Cardiac muscle cell (in vitro differentiated cells and primary cell): ENCODE measurements at places on chromosomes 11 and 22.

- no peak for DNase-seq
These were observed 35.8 kb upstream of the MYOD1 start for GRCh38 chr11:17683377-17684161.

DNA sequence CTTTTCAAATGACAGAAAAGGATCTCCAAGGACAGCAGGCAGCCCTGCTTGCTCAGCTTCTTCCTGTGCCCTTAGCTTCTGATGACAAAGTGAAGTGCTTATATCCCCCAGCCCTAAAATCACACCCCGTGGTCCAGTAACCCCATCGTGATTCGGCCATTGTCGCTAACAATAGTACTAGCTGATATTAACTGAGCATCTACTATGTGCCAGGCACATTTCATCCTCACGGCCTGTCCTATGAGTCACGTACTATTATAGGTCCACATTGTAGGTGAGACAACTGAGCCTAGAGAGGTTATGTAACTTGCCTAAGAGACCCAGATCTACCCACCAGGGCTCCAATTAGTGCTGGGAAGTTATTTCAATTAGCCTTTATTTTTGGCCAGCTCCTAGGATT is 6.1 kb downstream of the SCN4B start:
- no peak for DNase-seq

DNA sequence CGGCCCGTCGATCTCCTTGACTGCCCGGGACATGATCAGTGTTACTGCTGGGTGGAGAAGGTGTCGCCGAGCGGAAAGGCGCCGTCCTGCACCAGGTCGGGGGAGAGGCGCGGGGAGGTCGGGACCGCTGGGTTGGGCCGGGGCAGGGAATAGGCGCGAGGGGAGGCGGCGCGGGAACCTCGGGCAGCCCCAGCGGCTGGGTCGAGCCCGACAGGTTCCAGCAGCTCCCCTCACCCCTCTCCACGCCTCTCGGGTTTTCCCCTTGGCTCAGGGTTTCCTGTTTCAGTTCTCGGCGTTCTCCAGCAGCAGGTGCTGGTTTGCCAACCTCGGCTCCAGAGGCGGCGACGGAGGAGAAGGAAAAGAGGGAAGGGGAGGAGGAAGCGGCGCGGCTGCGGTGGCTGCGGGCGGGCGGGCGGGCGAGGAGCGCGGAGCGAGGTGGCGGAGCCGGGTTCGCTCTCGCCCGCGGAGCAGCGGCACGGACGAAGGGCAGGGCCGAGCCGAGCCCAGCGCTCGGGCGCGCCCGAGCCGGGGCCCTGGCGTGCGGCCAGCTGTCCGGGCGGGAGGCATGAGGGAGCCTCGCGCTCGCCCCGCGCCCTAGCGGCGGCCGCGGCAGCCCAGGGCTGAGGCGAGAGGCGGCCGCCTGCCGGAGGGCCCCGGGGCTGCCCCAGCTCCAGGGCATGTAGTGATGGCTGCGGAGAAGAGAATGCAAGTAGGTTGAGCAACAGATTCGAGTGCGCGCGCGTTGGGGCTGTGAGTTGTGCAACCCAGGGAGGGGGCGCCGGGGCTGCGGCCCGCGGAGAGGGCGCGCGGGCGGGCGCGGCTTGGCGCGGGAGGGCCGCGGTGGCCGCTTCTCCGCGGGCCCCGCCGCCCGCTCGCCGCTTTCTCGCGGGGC is at the start of gene ZC3H12C:
TSS of gene ZC3H12C (plus strand) at position 878 of the 892 bp plus-strand sequence. CDS start 20 bp downstream, outside the sequence.
- DNase-seq, result peak; percentile 93

DNA sequence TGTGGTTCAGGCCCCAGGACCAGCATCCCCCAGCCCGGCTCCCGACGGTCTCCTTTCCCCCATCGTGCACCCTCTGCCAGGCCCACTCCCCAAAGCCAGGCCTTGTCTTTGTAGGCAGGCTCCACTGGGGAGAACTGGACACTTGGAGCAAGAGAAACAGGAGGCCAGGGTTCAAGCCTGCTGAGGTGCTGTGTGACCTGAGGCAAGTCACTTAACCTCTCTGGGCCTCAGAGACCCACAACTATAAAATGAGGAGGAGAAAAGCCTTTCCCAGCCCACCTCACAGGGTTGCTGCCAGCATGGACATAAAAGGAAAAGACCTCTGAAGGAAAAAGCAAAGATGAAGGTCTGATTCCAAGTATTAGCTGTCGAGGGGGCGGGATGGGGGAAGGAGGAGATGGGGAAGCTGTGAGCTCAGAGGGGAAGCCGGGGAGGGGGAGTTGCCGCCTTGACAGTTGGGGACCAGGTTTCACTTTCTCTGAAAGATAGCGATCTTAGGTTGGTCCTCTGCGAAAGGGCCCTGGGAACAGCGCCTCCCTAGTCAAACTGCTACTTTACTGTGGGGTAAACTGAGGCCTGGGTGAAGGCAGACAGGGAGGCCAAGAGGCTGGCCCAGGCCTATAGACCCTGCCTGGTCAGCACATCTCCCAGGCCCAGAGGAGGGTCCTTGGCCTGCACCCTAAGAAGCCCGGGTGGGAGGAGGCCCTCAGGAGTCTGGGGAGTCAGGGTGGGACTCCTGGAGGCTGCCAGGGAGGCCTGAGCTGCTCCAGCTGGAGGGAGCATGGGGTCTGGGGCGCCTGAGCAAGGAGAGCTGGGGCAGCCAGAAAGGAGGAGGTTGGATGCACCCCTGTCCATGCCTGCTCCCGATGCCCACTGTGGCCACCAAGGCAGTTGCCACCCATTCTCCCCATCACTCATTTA is 991 bp upstream of the OSM start:
- no peak for DNase-seq

DNA sequence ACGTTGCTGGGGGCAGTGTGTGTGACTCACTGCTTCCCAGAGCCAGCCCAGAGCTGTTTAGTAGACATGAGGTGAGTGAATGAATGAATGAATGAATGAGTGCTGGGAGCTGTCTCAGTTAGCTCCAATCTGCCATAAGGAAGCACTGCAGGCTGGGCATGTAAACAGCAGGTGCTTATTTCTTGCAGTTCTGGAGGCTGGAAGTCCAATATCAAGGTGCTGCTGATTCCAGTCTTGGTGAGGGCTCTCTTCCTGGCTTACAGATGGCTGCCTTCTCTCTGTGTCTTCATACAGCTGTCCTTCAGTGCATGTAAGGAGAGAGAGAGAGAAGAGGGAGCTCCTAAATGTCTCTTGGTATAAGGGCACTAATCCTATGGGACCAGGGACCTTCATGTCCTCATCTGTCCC is 4.1 kb downstream of the C11orf21 start:
- no peak for DNase-seq
